Stimulated activated CD8-positive, alpha-beta memory T cell treated with anti-CD3 and anti-CD28 coated beads, Interleukin-2, amount 100 ng/mL, for 1 hour (primary cell): ENCODE measurements at places on chromosomes 3 and 15.

GRCh38 chr3:5262507-5262906 is 75.0 kb downstream of the EDEM1 start:
- no peak for DNase-seq

DNA sequence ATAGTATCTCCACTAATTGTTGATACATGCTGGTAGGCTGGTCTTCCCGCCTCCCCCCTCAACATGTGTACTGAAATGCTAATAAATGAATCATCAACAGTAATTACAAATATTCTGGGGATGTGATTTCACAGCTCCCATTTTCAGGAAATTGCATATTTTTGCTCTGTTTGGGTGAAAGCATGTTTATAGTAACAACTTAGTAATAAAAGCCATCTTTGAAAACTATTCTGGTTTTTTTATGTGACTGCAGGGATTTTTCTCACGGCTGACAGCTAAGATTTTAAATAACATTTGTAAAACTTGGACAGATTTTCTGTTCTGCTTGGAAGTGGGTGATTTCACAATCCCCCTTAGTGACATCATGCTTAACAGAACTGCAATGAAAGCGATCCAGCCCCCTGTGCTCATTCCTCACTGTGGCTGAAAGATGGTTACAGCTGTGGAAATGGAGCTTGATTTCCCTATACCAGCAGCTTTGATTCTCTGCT is 25.6 kb upstream of the FAM174B start:
- DNase-seq, result no peak

- DNase-seq, result no peak
Measured at GRCh38 chr15:88628018-88628654, 7.0 kb downstream of the AEN start.

DNA sequence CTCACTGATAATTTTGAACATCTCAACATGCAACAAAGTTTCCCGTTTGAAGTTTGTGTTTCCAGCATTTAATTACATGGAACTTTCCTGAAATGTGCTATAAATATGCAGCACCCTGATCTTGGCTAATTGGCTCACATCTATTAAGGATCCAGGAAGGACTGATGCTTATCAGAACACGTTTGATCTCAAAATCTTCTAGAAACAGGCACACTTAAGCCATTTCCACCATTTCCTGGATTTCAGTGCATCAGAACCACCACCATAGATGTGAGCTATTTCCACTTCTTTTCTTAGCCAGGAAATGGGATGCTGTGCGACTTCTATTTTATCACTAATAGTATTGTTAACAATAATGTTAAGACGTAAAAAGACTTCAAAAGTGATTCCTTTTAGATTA is 228.9 kb downstream of the FEZF2 start:
- no peak for DNase-seq

- DNase-seq, result no peak
Measured at GRCh38 chr3:65945480-65945879, 93.2 kb downstream of the MAGI1 start.

GRCh38 chr3:194736896-194737600 is 51.4 kb downstream of the FAM43A start:
- no peak for DNase-seq

DNA sequence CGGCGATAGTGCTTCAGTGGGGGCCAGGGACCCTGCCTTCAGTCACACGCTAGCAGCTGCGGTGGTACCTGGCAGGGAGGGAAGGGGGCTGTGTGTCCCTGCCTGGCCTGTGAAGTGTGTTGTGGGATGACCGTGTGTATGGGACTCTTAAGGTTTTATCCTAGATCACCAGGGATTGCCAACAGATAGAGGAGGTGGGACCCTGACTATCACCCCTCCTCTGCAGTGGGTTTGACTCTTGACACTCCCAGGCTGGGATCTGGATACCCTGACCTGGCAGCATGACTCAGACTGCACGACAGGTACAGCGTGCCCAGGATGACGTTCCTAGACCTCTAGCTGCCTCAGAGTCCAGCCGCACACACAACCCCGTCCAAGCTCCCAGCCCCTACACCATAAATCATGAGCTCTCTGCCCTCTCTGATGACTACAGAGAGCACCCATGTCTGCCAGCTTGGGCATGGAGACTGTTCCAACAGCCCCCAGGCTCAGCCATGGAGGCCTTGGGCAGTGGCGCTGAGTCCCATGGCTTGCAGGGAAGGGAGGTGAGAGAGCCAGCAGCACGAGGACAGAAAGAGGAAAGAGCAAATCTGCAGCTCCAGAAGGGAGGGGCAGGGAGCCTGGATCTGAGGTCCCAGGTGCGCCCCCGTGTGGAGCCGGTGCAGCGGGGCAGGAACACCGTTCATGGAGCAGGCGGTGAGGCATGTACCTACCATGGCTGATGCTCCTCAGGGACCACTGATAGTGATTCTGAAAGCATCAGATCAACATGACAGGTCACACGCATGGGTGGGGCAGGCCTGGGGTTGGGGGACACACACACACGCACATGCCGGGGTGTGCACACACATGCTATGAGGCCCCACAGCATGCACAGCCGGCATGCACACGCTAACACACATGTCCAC is 71.0 kb downstream of the ADAMTS7 start:
- DNase-seq, result no peak

GRCh38 chr15:90087454-90088154 is 14.7 kb downstream of the IDH2 start:
- DNase-seq, result no peak

- DNase-seq, result no peak
Measured at GRCh38 chr3:71779674-71780377, 5.1 kb downstream of the PROK2 start.

DNA sequence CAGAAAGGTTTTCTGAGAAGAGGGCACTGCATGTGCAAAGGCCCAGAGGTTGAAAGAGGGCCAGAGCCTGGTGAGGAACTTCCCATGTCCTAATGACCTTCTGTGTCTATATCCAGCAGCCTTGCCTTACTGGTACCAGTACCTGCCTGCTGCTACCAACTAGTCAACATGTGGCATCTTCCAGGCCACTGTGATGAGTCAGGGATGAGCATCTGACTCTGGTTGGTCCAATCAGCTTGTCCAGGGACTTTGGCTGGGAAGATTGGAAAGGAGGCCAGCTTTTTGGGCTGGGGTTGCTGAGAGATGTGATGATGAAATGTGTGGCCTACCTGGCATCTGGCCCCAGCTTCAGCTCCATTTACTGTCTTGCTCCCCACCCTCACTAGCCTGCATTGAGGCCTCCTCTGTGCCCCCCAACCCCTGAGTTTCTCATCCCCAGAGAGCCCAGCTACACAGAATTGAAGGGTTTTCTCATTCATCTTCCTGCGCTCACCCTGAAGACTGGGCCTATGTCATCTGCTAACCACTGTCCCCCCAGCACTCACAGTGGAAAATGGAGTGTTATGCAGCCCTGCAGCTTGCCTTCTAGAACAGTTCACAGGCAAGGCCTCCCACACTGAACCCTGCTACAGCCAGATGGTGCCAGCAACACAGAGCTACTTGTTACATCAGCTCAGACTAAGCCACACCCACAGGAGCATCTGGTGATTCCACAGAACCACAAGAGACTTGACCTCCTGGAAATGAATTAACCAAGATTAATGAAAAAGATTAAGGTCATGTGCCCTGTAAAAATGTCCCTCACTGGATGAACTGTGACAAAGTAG is 1.3 kb upstream of the TWF2 start:
- no peak for DNase-seq

- DNase-seq, result no peak
Measured at GRCh38 chr3:105747060-105747541, 121.7 kb downstream of the CBLB start.

DNA sequence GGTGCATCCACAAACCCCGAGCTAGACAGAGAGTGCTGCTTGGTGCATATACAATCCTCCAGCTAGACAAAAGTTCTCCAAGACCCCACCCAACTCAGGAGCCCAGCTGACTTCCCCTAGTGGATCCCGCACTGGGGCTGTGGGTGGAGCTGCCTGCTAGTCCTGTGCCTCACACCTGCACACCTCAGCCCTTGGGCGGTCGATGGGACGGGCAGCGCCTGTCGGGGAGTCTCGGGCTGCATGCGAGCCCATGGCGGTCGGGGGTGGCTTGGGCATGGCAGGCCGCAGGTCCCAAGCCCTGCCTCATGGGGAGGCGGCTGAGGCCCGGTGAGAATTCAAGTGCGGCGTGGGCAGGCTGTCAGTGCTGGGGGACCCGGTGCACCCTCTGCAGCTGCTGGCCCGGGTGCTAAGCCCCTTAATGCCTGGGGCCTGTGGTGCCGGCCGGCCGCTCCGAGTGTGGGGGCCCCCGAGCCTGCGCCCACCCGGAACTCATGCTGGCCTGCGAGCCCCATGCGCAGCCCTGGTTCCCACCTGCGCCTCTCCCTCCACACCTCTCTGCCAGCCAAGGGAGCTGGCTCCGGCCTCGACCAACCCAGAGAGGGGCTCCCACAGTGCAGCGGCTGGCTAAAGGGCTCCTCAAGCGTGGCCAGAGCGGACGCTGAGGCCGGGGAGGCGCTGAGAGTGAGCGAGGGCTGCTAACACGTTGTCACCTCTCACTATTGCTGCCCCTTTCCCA is 31.0 kb downstream of the ZNF589 start:
- DNase-seq, result no peak

- no peak for DNase-seq
Measured at GRCh38 chr3:9340472-9340902, 22.4 kb upstream of the THUMPD3 start.

- no peak for DNase-seq
Measured at GRCh38 chr3:28711293-28711692, 362.7 kb upstream of the AZI2 start.

GRCh38 chr3:31927811-31928210 is 53.3 kb downstream of the OSBPL10 start:
- DNase-seq, result no peak

DNA sequence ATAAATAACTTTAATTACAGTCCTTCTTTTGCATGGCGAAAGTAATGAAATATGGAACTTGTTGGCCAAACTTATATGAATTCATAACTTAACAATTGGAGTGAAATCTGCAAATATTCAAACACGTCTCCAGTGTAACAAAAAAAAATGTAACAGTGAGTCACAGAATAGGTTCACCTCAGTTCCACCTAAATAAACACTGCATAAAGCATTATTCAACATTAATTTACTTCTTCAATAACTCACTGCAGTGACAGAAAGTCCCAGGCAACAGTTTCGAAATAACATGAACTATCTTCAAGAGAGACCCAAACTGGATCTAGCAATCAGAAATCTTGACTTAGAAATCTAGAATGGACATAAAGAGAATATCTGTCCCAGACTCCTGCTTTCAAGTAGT is 75.6 kb downstream of the GMNC start:
- no peak for DNase-seq

DNA sequence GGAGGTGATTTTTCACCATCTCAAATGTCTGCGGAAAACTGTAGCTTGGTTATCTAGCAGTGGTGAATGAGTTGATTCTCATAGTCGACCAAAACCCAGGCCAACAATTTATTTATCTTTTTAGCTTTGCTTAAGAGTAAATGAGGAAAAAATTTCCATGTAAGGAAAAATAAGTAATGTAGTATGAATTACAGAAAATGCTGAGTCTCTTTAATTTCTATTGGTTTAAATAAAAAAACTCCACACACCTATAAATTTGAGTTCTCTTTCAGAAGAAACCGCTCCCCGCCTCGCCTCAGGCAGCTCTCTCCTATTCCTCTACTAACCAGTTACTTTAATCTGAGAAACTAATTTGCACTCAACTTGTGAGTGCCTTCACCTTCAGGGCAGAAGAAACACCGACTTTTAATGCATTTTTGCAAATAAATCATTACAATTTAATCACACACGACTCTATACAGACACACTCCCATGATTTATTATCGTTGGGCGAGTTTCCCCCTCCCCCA is 540 bp upstream of the RSRC1 start:
- no peak for DNase-seq

- no peak for DNase-seq
Measured at GRCh38 chr3:69865925-69866679, 126.8 kb downstream of the MITF start.

DNA sequence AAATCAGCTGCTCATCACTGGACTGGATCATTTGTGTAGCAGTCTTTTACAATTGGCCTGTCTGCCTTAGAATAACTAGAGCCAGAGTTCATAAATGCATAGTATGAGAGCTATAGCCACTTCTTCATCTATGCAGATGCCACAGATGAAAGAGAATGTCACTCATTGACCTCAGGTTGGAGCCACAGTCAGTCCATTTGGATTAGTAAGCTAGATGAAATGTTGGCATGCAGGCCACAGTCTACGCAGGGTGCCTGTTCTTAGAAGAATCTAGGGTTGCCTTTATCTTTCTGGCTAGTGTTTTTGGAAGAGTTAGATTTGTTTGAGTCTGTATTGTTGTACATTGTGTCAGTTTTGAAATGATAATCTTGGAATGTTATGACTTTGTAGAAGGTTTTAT is 25.4 kb upstream of the EDEM1 start:
- DNase-seq, result no peak

GRCh38 chr15:78311292-78311691 is 11.9 kb upstream of the SKIC8 start:
- DNase-seq, result no peak

GRCh38 chr3:131047582-131047981 is 20.9 kb downstream of the NEK11 start:
- DNase-seq, result no peak

DNA sequence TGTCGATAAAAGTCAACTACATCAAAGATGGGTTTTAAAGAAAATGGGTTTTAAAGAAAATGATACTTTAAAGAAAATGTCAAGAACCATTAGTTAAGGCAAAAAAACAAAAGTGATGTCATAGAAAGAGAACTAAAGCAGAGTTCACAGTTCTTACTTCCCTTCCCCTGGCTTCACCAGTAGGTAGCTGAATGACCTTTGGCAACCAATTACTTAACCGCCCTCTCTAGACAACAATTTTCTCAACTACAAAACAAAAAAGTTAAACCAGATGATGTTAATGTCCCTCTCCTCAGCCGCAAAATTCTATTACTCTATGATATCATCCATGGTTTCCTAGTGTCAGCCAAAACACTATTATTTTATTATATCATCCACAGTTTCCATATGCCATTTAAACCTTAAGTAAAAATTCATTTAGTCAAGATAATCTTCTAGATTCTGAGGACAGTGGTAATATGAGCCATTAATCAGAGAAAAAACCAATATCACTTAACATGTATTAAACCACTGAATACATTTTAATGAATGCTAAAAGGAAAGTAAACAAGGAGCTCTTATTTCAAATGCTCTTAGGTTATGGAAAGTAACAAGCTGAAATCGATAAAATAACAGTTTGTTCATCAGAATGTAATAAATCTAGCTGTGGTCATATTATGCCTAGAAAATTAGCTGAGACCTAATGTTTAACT is 13.1 kb downstream of the RYK start:
- no peak for DNase-seq

GRCh38 chr3:196042673-196043072 is 39.2 kb downstream of the TFRC start:
- no peak for DNase-seq

DNA sequence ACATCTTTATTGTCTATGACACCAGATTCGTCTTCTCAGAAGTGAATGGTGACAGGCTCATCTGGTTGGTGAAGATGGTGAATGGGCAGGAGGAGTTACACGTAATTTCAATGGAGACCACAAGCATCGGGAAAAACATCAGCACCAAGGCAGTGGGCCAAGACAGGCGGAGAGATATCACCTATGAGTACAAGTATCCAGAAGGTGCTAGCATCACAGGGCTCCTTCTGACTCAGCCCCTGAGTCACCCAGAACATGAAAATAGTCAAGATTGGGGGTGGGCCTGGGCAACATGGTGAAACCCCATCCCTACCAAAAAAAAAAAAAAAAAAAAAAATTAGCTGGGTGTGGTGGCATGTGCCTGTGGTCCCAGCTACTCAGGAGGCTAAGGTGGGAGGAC is 32.6 kb downstream of the TGM4 start:
- DNase-seq, result no peak

GRCh38 chr15:81101894-81102815 is 31.9 kb upstream of the CFAP161 start:
- DNase-seq, result no peak
